ENCODE measurements at places on chromosomes 7 and 10. TPM values are rescaled to one million over a fixed set of nuclear protein-coding genes. Genes with fewer than 3 reads are reported as not detected.

LFNG gene
- 16.6 TPM for total RNA-seq

NXPH1 gene
- not detected for total RNA-seq

AP4M1 gene
- total RNA-seq: 40.4 TPM

HACD1 gene
- total RNA-seq: 30.0 TPM

COX19 gene
- 14.1 TPM for total RNA-seq

HOXA1 gene
- 1.2 TPM for total RNA-seq
